GM12878 (cell line): ENCODE measurements at places on chromosomes 6 and 20.

- DNase-seq: no peak
These were observed 16.6 kb downstream of the DSE start for GRCh38 chr6:116387374-116387773.

GRCh38 chr6:110342759-110343158 lies 15.4 kb downstream of the METTL24 start:
- no peak for DNase-seq

- no peak for DNase-seq
These were observed 26.0 kb downstream of the PTPRK start for GRCh38 chr6:128494440-128494839.

DNA sequence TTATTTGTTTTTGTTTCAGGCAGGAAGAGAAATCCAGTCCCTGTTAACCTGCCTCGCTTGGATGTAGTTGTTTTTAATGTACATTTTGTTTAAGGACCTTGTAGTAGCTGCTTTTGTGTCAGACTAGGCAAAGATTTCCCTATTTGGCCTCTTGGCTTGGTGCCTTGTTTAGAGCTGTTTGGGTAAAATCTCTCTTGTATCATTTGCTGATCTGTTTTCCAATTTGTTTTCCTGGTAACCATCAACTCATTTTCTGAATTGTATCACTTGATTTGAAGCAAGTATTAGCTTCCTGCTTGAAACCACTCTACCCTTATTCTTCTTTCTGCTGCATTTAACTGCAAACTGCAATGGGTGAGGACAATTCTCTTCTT lies 160.7 kb downstream of the ZFAND3 start:
- no peak for DNase-seq

DNA sequence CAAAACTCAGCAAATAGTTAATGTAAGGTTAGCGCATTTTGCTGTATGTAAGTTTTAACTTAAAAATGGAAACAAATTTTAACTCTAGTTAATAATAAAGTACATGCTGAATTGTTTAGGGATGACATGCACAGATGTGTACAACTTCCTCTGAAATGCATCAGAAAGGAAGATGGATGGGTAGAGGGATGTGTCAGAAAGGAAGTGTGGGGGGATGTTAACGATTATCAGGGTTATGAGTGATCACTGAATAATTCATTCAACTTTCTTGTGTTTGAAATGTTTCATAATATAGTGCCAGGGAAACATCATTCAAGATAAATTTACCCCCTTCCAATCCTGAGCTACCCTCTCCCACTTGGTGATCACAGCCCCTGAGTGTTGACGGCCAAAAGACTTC lies 87.6 kb downstream of the FOXA2 start:
- DNase-seq: no peak

DNA sequence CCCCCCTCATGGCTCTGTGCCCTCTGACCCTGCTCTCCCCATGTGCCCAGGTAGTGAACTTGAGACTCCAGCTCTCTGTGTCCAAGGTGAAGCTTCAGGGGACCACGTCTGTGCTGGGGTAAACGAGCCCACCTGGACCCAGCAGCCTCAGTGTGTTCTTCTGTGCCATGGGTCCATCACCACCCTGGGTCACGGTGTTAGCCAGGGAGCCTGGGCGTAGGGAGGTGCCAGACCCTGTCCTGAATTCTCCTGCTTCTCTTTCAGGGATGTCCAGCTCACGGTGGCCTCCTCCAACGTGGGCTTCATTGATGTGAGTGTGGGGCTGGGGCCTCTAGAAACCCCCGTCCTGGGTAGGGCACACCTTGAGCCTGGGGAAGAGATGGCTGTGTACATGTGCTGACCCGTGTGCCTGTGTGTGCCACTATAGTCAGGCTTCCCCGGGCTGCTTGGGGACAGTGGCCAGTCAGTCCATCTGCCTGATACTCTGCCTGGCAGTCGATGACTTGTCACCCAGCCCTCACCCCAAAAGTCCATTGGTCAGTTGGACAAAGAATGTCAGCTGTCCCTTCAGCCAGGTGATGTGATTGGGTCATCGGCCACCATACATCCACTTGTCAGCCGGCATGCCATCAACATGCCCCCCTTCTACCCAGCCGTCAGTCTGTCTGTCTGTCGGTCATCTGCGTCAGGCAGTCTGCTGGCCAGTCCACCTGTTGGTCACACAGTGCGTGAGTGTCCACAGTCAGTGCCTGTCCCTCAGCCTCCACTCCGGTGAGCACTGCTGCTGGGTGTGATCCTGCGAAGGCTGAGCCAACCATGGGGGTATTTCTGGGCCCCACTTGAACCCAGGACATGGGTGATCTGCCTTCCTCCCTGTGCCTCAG lies 10.9 kb upstream of the BPIFB6 start:
- no peak for DNase-seq

DNA sequence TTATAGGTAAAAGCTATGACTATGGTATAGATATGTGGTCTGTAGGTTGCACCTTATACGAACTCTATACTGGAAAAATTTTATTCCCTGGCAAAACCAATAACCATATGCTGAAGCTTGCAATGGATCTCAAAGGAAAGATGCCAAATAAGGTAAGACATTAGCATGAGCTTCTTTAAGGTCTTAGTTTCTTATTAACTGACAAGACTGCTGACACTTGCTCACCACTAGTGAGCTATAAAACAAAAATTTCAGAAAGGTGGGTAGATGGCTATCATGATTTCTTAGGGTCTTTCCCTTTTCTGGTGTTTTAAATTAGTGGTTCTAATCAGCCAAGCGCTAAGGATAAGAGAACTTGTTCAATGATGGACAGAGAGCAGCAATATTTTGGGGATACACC lies 21.9 kb downstream of the FAM217A start:
- DNase-seq: no peak

DNA sequence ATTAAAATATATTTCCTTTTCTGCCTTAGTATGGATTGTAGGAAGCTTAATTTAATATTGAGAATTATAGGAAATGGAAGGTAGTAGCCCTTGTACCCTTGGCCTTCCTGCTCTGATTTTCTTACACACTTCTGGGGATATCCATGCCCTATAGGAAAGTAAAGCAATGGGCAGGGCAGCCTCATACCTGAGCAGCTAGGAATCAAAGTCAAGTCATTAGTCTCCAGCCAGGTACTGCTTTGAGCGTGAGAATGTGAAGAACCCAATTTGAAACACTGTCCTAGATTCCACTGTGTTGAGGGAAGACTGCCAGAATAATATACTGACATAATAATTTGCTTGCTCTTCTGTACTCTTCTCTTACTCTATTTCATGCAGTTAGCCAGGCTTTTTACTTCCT lies 51.0 kb upstream of the L3MBTL3 start:
- DNase-seq: no peak

- DNase-seq: no peak
These were observed 295.7 kb downstream of the PHACTR1 start for GRCh38 chr6:13012296-13012695.

DNA sequence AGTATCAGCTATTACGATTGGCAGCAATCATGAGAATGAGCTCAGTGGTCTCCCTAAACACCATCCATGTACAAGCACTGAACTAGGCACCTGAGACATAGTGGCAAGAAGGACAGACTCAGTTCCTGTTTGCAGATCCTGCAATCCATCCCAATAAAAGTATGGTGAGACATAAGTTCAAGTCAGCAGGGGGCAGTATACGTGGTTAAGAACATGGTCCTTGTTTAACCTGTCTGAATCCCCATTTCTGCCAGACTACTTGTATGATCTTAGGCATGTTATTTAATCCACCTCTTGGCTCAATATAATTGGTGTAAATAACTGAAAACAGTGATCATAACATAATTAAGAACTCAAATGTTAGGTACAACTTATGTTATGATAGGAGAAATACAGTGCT lies 33.2 kb upstream of the PNISR start:
- DNase-seq: no peak

DNA sequence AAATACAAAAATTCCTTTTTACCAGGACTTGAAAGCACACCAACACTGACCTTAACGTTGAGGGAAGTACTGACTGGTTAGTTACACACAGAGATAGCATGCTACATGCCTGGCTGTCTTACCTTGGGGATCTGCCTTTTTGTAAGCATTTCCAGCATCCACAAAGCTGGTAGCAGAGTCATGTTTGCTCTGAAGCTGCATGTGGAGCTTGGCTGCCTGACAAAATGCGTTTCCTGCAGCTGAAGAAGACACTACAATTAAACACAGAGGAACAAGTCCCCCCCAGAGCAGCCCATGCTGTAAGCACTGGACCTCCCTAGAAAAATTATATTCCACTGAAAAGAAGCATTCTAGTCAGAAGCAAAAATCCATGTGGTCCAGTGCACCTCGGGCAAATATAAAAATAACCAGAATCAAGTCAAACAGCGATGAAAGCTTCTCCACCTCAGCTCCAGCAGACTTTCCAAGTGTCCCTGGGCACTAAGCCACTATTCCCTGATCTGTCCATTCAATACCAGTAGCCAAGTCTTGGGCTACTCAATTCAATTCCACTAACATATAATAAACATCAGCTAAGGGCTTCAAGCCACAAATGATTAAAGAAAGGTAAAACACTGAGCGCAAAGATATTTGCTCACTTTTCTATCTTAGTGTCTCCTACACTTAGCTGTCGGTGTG lies 24.2 kb downstream of the NAPB start:
- no peak for DNase-seq
